Stimulated activated CD4-positive, alpha-beta T cell treated with anti-CD3 and anti-CD28 coated beads, Interleukin-15, amount 100 ng/mL, for 1 hour (primary cell): ENCODE measurements at places on chromosomes 3 and 15.

- DNase-seq = no peak
These were observed 70.6 kb downstream of the USF3 start for GRCh38 chr3:113625834-113626233.

DNA sequence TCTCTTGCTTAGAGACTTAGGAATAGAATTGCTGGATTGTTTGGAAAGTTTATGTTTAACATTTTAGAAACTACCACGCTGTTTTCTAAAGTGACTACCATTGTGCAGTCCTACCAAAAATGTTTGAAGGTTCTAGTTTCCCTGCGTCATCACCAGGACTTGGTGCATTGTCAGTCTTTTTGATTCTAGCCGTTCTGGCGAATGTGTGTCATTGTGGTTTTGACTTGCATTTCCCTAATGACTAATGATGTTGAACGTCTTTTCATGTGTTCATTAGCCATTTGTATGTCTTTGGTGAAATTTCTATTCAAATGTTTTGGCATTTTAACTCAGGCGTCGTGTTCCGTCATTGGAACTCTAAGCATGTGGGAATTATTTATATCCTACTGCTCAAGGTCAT lies 58.0 kb downstream of the CHD2 start:
- DNase-seq = no peak

GRCh38 chr3:69051756-69052471 lies at the start of gene TMF1:
TMF1 (minus strand) TSS chr3:69052333; CDS start chr3:69052086, 247 bp downstream.
- DNase-seq = peak; percentile 91

DNA sequence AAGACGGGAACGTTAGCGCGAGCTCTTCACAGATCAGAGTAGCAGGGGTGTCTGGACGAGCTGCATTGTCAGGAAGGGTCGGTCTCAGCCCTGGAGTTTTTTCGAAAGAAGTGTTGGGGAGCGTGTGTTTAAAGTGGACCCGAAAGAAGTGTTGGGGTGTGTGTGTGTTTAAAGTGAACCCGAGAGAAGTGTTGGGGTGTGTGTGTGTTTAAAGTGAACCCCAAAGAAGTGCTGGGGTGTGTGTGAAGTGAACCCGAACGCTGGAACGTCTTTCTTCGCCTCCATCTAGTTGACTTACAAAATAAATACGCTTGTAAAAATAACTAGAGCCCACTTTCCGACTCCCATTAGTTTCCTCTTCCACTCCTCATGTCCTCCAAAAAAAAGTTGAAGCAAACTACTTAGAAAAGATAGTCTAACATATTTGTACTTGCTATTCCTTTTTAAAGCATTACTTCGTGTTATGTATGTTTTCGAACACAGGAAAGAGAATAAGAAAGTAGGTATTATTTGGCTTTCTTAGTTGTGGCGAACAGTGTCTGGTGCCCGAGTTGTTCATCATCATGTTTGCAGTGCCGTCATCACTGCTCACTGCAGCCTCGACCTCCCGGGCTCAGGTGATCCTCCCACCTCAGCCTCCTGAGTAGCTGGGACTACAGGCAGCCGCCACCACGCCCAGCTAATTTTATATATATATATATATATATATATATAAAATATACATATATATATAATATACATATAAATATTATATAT lies 1.0 kb downstream of the LRCH3 start:
- no peak for DNase-seq

DNA sequence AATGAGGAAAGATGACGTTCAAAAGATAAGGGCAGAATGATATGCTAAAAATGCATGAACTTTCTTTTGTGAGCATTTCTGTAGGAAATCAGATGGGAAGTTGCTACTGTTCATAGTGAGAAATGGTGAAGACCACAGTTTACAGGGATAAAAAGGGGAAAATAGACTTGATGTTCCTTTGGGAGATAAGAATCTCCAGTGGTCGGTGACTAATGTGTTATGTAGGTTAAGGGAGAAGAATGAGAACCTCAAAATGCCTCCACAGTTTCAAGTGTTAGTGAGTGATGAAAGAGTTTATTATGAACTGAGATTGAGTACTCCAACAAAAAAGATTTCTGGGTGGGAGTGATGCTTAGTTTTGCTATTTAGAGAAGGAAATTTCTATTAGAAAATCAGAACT lies 247.2 kb downstream of the LSAMP start:
- no peak for DNase-seq

- DNase-seq = no peak
These were observed 49.6 kb downstream of the SCN5A start for GRCh38 chr3:38599886-38600285.

- no peak for DNase-seq
These were observed 52.3 kb upstream of the ADAMTS9 start for GRCh38 chr3:64739971-64740631.

GRCh38 chr3:125062904-125063618 lies 7.3 kb upstream of the HEG1 start:
- DNase-seq = no peak

DNA sequence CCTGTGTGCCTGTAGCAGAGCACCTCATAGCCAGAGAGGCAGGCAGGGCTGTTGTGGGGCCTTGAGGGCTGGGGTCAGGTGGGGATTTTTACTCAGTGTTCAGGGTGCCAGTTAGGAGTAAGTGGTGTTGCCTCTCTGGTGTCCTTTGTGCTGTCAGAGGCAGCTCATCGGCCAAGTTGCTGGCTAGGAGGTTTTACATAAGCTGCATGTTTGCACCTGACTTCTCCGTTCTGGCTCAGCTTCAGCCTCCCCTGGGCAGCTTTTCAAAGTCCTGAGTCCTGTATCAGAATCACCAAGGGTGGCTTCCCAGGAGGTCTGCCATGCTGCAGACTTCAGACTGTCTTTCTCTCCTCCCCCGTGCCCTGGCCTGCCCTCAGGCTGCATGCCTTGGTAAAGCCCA lies 242.6 kb upstream of the TPM1 start:
- no peak for DNase-seq

- no peak for DNase-seq
These were observed 118.1 kb upstream of the CHD2 start for GRCh38 chr15:92781925-92782453.

GRCh38 chr3:141151439-141151838 lies 80.2 kb upstream of the PXYLP1 start:
- no peak for DNase-seq

DNA sequence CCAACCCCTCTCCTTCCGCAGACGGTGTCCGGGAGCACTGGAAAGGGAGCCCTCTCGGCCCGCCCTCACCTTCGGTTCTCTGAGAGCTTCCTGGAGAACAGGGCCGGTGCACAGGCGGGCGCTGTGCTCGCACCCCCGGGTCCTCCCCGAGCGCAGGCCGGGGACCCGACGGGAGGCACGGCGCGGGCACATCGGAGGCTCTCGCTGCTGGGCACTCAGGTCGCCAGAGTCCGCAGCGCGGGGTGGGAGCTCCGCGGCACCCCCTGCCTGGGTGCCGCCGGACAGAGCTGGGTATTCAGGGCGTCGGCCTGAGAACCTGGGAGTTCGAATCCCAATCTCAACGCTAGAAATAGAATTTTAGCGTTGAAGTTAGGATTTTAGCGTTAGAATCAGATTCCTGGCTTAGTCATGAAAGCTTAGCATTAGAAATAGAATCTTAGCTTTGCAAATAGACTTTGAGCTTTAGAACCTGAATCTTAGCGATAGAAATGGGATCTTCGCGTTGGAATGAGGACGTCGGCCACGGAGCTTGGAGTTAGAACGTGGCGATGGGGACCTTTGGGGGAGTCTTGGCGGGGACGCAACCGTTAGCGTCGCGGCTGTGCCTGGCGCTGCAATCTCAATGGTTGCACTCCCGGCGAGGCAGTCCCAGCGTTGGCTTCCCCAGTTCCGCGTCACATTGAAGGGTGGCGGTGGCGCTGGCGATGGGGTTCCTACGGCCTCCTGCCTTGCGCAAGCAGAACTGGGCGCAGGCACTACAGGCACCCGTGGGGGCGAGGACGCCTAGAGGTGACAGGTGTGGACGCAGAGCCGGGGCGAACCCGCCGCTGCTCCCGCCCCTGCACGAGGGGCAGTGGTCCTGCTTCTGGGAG lies 549 bp downstream of the TRH start:
- no peak for DNase-seq

GRCh38 chr3:15207836-15208504 lies 1.9 kb downstream of the CAPN7 start:
- no peak for DNase-seq

DNA sequence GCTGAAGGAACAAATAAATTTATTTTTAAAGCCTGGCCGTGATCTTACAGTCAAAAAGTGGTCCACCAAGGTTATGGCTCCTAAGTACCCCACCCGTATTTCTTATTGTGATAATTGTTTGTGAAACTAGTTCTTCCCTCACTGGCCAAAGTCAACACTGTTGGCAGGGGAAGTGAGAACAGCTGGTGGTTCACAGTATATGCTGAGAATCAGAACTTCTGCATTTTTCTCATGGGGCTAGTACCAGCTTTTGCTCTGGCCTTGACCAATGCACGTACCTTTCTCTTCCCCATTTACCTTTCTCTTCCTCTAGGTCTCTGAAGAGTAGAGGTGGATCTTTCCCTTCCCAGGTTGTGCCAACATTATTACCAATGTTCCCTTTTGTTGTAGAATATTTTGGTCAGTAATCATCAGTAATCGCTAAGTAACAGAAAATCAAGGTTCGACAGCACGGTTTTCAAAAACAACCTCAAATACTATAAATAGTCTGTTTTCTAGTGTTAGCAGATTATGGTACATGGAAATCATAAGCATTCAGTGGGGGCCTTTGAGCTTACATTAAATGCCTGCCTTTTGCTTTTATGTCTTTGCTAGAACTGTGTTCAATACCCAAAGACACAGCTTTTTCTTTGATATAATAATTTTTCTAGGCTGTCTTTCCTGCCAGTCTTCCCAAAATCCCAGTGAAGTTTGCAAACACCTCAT lies 268.0 kb downstream of the LPP start:
- DNase-seq = no peak

GRCh38 chr3:49410846-49411534 lies 786 bp downstream of the RHOA start:
- no peak for DNase-seq

- no peak for DNase-seq
These were observed 802 bp upstream of the NECTIN3 start for GRCh38 chr3:111070772-111071256.

DNA sequence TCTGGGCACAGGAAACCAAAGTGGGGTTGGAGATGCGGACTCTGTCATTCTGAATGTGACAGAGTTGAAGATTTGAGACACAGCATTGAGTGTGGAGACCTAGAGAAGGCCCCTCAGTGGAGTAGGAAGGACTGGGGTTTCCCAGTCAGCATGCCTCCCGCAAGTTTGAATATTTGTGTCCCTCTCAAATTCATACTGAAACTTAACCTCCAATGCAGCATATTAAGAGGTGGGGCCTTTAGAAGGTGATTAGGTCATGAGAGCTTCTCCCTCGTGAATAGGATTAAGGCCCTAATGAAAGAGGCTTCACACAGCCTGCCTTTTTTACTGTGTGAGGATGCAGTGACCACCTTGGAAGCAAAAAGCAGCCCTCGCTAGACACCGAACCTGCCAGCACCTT lies 8.0 kb downstream of the HDDC3 start:
- no peak for DNase-seq

- no peak for DNase-seq
These were observed 243.6 kb upstream of the LYSMD4 start for GRCh38 chr15:99976811-99977271.

- no peak for DNase-seq
These were observed 87.2 kb downstream of the TGFBR2 start for GRCh38 chr3:30693470-30694120.

- no peak for DNase-seq
These were observed 37.9 kb upstream of the MYH15 start for GRCh38 chr3:108548304-108548703.

DNA sequence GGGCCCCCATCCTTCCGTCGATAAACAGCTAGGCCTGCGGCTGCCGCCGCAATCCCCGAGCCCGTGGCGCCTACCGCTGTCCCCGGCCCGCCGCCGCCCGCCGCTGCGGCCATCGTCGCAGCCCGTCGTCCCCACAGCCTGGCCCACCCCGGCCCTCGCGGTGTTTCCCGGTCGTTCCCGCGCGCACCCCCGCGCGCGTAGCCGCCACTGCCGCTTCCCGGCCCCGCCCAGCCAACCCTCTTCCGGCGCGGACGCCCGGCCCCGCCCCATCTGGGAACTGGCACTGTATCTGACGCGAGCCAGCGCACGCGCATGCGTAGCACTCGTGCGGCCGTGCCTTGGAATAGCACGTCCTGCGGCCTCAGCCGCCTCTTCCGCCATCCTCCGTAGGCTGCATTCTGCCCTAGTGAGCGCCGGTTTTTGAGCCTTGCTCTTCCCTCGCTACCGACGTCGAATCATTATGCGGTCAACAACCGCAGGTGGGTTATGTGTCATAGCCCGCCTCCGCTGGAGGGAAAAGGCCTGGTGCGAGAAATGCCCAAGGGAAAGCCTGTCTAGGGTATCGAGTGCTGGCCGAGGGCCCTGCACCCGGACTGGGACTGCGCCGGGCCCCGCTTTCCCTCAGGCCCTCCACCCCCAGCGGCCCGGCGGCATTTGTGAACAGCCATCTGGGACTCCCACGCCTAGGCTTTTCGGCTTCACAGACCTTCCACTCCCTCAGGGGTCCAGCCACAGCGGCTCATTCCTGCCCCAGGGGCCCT lies at the start of gene SMARCC1:
TSS of gene SMARCC1 (minus strand) at position 209 of the 761 bp plus-strand sequence. CDS start at position 113, 96 bp downstream.
- peak; percentile 94 for DNase-seq

- DNase-seq = no peak
These were observed 8.1 kb upstream of the MINDY4B start for GRCh38 chr3:150913133-150913922.

DNA sequence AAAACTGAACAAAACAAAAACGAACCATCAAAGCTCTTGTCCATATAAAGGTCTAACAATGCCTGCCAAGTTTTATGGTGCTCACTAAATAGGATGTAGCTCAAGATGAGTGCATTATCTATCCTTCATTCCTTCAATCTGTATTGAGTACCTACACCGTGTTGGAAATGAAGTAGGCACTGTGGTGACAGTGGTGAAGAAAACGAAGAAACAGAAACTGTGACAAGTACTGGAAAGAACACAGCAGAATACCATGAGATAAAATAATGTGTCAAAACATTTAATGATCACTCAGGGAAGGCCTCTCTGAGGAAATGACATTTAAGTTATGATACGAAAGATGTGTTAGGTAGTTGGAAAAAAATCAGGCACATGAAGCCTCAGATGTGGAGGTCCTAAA lies 36.2 kb downstream of the CBLB start:
- DNase-seq = no peak

DNA sequence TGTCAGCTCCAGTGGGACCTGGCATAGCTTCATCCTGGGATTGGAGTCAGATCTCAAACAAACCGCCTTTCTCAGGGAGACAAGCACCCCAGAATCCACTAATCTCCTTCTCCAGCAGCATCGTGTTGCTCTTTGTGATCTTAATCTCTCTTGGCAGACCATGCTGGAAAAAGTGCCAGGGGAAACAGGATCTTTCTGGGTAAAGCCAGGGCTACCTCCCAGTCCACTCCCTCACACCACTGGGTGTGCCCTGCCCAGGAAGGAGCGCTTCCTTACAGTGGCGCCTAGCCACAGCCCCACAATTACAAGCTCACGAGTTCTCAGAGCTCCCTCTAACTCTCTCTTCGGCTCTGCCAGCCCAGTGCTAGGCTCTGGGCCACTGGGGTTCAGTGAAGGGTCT lies 32.2 kb downstream of the RPLP1 start:
- DNase-seq = no peak

DNA sequence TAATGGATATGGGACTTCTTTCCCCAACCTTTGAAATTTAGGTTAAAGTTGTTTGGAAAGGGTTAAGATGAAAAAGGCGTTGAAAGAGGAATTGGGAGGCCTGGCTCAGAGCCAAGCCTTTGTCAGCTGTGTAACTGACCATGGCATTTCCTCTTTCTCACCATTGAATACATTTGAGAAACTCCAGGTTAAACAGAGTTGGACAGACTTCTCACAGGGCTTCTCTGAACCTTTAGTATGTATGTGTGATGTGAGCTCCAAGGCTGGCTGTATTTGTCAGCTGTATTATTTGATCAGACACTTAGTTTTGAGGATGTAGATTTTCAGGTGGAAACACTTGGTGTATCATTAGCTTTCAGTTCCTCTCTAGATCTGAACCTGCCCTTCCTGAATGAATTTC lies 136.4 kb upstream of the GOLGA6L4 start:
- DNase-seq = no peak
